ENCODE measurements at places on chromosomes 5 and 9. TPM values are rescaled to one million over a fixed set of nuclear protein-coding genes. Genes with fewer than 3 reads are reported as not detected.

RFK gene
- 21.3 TPM for total RNA-seq

S1PR3 gene
- 23.1 TPM for total RNA-seq

LTC4S gene
- total RNA-seq = 0.83 TPM

GRCh38 chr5:109063223-109063622 is 315.5 kb downstream of the FER start:
- DNase-seq = peak; percentile 40
- H3K4me3 ChIP-seq = no peak overlapping the region
- no peak overlapping the region for H3K27ac ChIP-seq
- H3K36me3 ChIP-seq = no peaks in the 10 kb centered on the region

DNA sequence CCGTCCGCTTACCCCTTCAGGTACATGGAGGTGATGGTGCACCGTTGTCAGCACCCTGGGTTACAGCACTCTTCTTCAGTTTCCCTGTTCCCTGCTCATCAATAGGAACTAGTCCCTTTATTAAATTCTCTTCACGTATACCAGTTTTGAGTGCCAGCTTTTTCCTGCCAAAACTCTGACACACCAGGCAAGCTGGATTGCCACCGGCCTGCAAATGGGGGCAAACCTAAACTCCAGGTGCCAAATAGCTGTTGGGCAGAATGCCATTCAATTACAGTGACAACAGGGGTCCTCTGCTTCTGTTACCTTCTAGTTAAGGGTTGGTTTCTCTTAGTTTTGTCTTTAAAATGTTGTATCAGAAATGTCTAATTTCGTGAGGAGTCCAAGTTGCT is 400.4 kb downstream of the OSTF1 start:
- H3K4me1 ChIP-seq = no peaks in the 10 kb centered on the region
- H3K36me3 ChIP-seq = no peaks in the 10 kb centered on the region
- no peaks in the 10 kb centered on the region for H3K27me3 ChIP-seq
- H3K4me3 ChIP-seq = no peak overlapping the region
- no peak overlapping the region for H3K27ac ChIP-seq

Data from fibroblast of lung (primary cell).